ENCODE measurements at places on chromosomes 12 and 14.

DNA sequence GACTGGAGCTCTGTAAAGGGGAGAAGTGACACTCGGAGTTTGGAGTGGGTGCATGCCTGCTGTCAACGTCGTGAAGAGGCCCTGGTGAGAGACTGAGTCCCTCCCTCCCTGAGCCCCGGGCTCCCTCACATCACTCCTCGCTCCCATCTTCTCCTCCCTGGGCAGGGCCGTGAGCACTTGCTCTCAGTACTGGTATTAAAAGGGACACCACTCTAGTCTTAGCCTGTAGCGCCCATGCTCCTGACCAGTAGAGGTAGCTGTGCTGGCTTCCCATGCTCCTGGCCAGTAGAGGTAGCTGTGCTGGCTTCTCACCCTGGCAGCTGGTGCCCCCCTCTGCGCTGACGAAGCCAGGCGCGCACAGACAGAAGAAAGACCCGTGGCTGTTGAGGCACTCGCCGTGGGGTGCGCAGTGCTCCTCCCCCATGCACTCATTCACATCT, 14.7 kb downstream of the ISCA2 start:
- no peak for DNase-seq

GRCh38 chr12:57966536-57966935, 25.2 kb downstream of the ATP23 start:
- DNase-seq, result no peak

DNA sequence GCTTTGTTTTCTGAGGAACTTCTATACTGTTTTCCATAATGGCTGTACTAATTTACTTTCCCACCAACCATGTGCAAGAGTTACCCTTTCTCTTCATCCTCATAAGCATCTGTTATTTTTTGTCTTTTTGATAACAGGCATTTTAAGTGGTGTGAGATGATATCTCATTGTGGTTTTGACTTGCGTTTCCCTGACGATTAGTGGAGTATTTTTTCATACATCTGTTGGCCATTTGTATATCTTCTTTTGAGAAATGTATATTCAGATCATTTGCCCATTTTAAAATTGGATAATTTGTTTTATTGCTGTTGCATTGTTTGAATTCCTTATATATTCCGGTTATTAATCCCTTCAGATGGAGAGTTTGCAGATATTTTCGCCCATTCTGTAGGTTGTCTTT, 10.2 kb upstream of the HMGA2 start:
- no peak for DNase-seq

- no peak for DNase-seq
Measured at GRCh38 chr12:41932470-41932991, 212.1 kb downstream of the GXYLT1 start.

GRCh38 chr12:54956322-54956721, 28.2 kb downstream of the TESPA1 start:
- DNase-seq, result no peak

DNA sequence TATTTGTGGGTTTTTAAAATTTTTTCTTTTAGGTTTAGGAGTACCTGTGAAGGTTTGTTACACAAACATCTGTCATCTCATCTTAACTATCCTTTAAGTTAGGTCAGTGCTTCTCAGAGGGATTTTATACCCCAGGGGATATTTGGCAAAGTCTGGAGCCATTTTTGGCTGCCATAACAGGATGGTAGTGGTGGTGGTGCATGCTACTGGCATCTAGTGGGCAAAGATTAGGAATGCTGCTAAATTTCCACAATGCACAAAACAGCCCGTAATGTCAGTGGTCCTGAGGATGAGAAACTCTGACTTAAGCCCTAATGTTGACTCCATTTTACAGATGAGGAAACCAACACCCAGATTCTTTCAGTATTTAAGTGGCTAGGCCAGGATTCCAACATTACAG, 85.2 kb upstream of the MYF6 start:
- DNase-seq, result peak; percentile 28

GRCh38 chr14:80315681-80316080, 104.4 kb upstream of the DIO2 start:
- DNase-seq, result no peak

DNA sequence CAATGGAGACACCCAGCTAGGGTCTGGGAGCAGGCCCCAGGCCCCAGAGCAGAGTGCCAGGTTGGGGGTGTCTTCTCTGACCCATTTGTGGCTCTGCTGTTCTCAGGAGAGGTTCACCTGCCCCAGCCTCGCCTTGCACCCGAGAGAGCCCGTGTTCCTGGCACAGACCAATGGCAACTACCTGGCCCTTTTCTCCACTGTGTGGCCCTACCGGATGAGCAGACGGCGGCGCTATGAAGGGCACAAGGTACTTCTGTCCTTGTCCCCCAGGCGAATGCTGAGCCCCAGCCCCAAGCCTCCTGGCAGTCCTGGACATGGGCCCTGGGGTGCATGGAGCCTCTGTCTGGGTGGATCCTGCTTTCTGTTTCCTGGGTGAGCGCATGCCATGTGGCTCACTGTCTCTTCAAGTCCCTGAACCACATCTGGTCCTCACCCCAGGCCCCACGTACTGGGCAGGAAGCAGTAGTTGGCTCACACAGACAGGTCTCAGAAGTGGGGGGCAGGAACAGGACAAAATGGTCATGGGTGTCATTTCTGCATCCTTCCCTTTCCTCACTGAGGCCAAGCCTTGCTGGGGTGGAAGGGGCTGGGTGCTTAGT, 58.2 kb downstream of the BEGAIN start:
- no peak for DNase-seq

DNA sequence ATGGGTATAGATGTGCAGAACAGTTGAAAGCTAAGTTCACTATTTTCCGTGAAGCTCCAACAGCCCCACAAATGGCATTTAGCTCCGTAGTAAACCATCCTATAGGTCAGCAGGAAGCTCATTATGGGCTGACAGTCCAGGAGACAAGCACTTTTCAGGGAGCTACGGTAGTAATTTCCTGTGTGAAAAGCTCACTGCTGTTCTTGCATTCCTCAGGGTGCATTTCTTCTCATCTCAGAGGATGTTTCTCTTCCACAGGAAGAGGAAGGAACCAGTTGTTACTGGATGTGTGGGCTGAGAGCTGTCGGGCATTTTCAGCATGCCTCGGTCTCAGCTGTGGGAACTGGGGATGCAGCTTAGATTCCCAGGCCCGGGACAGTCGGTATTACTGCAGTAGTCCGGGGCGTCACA, 72.8 kb downstream of the GALNT4 start:
- peak; percentile 81 for DNase-seq

- no peak for DNase-seq
Measured at GRCh38 chr12:94191023-94191422, 42.6 kb downstream of the PLXNC1 start.

DNA sequence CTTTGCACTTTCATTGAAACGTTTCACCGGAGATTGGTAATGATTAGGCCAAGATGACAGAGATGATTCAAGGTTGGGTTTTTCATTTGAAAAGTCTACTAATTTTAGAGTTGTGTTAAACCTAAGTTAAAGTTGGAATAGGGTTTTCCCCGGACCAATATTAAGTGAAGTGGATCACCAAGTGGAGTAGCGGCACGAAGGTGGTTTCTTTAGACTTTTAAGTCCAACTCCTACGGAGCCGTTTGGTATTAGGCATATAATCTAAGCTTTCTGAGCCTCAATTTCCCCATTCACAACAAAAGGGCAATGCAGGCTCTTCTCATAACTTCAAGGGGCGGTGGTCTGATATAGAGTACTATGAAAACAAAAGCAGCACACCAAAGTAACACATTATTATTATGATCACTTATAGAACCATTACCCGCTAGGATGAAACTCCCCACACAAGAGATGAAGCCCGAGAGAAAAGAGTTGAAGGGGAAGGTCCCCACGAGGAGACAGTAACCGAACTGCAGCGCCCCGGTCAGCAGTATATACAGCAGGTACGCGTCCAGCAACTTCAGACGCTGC, 413 bp downstream of the DAD1 start:
- DNase-seq, result no peak

DNA sequence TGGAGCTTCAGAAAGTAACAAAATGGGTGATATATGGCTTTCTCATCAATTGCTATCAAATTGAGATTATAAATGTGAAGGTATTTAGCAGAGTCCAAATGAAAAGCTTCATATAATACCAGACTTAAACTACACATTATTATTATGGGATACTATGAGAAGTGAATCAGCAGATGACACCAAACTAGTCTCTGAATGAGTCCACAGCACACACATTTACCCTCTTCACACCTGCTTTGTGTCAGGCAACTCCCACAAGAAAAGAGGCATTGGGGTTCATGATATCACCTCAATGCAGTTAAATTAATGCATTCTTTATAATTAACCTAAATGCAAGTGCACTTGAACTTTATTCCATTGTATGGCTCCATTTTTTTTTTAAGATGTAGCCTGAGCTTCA, 330.5 kb downstream of the BCL11B start:
- no peak for DNase-seq

- DNase-seq, result peak; percentile 32
Measured at GRCh38 chr12:47775100-47775911, 2.3 kb downstream of the SLC48A1 start.

DNA sequence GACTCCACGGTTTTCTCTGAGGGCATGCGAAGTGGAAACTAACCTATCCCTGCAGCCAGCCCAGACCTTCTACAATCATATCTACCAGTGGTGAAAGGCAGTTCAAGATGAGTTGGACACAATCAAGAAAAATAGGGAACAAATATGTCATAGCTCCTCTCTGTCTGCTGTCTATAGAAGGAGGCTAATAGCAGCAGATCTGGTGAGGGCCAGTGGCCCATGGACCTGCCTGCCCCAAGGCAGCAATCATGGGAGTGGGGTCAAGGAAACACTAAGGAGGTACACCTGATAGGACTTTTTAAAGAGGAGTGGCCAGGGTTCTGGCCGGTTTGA, 149.5 kb downstream of the PRKCH start:
- DNase-seq, result no peak

DNA sequence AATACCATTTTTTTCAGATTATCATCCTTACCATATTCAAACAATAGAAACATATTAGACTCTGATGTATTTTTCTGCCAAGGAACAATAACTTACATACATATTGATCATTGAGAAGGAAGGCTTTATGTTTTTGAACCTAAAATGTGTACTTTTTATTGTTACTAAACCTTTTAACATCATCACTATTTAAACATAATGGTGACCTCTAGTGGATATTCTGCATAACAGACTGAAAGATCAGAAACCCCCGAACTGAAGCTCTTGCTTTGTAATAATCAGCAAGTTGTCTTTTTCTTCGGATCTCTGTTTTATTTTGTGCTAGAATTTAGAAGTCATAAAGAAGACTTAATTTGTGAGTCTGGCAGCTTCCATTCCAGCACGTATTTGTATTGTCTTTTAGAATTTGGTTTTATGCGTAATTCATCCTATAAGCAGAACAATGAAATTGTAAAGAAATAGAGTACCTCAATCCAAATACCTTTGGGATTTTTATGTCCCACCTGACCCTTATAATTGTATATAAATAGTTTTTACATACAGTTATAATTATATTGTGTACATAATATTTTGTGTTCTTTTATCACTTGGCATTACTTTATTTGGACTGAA, 125.9 kb upstream of the ATF1 start:
- DNase-seq, result peak; percentile 51

DNA sequence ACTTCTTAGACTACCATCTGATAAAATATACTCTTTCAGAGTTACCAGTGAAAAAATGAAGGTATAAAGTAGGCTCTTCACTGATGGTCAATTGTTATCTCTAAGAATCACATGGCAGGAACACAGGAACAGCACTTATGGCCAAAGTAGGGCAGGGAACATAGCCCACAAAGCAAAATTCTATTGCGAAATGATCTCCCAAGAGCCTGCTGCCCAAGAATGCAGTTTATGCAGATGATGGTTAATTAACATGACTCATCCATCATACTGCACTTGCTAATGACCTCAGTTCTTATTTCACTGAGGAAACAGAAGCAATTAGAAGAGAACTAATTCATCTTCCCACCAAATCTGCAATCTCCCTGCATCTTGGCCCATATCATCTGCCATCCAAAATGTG, 133.8 kb downstream of the SLC2A13 start:
- DNase-seq, result no peak

DNA sequence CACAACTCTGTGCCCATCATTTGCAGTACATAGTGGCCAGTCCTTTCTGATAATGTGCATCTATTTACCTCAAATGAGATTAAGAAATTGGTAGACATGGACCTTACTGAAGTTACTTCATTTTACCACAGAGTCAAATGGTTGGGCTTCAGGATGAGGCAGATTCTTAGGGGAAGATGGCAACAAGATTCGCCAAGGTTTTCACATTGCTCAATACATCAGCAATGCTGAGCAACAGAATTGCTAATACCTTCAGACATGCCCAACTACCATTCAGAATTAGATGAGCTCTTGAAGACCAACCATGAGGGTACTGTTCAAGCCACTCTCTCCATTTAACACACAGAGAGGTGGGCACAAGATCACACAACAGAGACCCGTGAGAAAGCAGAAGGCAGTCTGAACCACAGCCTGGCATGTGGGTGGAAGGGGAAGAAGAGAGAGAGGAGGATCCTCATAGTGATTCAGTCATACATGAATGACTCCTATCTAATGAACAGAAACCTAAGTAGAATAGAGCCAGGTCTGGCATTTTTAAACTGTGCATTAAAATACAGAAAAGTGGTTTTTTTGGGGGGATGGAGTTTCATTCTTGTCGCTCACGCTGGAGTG, 28.5 kb downstream of the CPM start:
- DNase-seq, result no peak

GRCh38 chr14:101761881-101762529, 496 bp downstream of the PPP2R5C start:
- DNase-seq, result no peak

DNA sequence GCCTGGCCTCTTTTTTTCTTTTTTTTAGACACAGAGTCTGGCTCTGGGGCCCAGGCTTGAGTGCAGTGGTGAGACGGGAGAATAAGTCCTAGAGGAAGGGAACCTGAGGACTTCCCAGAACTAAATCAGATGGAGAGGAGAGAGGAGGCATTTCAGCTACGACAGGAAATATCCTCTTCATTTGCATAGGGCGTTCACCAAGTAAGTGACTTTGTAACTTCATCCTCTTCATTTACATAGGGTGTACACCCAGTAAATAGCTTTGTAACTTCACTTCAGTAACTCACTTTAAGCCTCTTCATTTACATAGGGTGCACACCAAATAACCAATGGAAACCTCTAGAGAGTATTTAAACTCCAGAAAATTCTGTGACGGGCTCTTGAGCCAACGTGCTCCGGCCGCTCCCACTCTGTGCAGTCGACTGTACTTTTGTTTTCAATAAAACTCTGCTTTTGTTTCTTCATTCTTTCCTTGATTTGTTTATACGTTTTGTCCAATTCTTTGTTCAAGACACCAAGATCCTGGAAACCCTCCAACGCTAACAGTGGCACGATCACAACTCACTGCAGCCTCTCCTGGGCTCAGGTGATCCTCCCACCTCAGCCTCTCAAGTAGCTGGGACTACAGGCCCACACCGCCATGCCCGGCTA, 21.4 kb upstream of the ANKRD9 start:
- DNase-seq, result peak; percentile 40
